ENCODE measurements at places on chromosomes 3 and 15. TPM values are rescaled to one million over a fixed set of nuclear protein-coding genes. Genes with fewer than 3 reads are reported as not detected.

GRCh38 chr3:185328324-185329004 is 34.5 kb upstream of the MAP3K13 start:
- DNase-seq = no peak

The TM4SF1 gene
- total RNA-seq = 273 TPM

DNA sequence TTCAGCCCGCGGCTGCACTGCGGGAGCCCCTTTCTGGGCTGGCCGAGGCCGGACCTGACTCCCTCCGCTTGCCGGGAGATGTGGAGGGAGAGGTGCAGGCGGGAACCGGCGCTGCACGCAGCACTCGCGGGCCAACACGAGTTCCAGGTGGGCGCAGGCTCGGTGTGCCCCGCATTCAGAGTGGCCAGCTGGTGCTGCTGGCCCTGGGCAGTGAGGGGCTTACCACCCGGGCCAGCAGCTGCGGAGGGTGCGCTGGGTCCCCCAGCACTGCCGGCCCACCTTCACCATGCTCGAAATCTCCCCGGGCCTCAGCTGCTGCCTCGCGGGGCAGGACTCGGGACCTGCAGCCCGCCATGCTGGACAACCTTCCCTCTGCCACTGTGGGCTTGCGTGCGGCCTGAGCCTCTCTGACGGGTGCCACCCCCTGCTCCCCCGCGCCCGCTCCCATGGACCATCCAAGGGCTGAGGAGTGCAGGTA is 733.5 kb upstream of the CCDC54 start:
- no peak for DNase-seq

GRCh38 chr15:91040856-91041255 is 18.5 kb upstream of the VPS33B start:
- DNase-seq = no peak

DNA sequence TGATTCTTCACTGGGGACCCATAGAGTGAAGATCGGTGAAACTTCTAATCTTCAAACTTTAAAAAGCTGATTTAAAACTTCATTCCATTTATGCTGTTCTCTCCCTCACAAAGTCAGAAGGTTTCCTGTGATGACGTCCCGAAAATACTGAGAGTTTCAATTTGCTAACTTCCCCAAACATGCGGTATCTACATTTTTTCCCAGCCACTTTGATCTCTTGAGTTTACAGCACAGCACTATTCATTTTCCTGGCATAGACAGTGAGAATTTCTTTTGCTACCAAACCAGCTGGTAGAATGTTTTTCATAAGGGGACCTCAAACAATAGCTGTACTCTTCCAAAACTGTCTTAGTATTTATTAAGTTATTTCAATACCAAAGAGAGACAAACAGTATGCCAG is 156.8 kb downstream of the LSAMP start:
- no peak for DNase-seq

DNA sequence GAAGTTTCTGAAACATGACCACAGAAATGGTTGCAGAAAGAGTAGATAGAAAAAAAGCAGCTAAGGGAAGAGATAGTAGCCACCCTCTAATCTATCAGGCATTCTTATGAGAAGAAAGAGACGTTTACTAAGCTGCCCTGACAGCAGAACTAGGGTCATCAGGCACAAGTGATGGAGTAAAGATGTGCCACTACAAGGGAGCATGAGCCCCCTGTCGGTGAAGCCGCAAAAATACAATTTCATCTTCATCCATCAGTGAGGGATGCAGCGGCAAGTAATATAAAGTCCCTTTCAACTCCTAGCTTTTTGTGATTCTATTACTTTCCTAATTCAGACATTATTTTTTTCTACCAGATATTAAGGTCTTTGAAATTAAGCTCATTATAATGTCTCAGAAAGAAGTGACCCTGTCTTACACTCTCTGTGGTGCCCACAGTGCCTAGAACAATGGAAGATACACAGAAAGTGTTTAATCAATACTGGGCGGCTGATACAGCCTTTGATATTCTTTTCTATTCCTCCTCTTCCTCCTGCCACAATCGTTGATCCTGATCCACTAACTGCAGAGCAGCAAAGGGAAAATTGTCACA is 651.6 kb downstream of the NTRK3 start:
- DNase-seq = no peak

DNA sequence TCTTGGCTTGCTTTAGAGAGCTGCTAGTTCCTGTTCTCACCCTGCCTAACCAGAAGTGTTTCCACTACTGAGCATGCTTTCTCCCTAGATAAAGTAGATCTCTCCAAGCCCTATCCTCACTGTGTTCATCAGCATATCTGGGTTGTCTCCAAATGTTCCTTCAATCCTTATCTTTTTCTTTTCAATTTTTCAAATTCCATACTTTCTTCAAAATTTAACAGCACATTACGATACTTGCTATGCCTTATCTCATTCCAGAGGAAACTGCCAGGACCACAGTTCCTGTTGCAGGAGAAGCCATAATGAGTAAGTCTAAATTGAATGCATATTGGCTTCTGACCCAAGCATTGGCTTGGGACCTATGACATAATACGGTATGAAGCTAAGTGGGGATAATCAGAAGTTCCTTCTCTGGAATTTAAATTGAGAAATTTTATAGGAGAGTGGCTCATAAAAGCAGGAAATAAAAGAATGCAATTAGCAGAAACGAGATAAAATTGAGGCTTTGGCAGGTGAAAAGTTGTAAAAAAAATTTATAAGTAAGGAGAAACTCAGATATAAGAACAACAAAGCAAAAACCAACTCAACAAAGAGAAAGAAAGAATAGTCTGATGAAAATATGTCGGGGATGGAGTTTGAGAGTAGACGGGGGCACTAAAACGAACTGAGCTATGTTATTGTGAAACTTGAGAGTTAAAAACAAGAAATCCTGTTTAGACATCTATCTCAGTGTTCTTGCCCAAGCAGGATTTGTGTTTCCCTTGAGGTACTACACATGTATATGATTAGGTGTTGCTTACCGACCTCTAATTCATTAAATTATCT is 631.7 kb upstream of the CCDC54 start:
- no peak for DNase-seq

The P2RY1 gene
- 5.3 TPM for total RNA-seq

GRCh38 chr3:132380920-132381319 is 36.4 kb upstream of the DNAJC13 start:
- DNase-seq = no peak

DNA sequence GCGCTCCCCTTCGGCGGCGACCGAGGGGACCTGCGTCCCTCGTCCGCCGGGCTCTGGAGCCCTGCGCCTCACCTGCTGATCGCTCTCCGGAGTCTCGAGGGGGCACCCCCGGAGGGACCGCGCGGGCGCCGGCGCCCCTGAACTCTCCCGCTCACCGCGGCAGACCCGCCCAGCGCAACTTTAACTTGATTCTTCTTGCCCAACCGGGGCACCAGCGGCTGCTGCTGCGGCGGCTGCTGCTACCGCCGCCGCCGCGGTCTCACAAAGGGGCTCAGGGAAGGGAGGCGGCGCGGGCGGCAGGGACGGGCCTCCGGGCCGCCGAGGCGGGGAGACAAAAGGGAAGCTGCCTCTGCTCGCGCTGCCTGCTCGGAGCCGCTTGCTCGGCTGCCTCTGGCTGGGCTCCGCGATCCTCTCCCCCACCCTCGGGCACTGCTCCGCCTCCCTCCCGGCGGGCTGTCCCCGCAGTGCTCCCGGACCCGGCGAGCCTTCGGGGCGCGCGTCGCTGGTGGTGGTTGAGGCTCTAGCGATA is at the start of gene PPM1L:
TSS of gene PPM1L (plus strand) at position 456 of the 529 bp plus-strand sequence.
- no peak for DNase-seq

The CELSR3 gene
- 2.2 TPM for total RNA-seq

The TMCO5A gene
- not detected for total RNA-seq

DNA sequence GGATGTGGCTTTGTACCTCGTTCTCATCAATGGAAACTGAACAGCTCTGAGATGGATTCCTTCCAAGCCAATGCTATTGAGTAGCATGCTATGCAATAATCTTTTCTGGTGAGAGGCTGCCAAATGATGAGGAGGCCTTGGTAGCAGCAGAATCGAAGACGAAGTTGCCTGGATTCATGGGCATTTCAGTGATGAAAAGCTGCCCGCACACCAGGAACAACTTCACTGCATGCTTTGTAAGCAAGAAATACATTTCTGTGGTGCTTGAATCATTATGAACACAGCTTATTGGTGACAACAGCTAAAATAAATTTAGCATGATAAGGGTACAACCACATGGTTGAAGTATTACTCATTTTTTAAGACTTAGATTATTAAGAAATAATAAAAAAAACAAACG is 246.8 kb upstream of the ROBO1 start:
- no peak for DNase-seq

The KY gene
- 0.13 TPM for total RNA-seq

- DNase-seq = no peak
Observed at GRCh38 chr3:58203541-58203940, 7.2 kb downstream of the DNASE1L3 start.

DNA sequence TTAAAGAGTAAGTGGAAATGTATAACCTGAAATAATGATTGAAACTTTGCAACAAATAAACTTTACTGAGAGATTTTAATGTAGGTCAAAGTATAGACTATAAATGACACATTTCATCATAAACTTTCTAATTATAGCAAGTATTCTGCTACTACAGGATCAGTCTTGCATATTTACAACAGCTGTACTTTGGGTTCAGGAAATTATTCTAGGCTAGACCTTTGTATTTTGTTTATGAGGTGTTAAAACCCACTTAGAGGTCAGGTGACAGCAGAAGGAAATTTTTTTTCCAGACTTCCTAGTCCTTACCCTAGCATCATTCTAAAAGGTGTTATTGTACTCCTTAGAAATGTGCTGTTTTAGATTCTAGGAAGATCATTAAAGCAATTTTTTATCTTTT is 2.3 kb downstream of the RNF7 start:
- DNase-seq = no peak

GRCh38 chr3:11463591-11463990 is 180.1 kb downstream of the VGLL4 start:
- no peak for DNase-seq

DNA sequence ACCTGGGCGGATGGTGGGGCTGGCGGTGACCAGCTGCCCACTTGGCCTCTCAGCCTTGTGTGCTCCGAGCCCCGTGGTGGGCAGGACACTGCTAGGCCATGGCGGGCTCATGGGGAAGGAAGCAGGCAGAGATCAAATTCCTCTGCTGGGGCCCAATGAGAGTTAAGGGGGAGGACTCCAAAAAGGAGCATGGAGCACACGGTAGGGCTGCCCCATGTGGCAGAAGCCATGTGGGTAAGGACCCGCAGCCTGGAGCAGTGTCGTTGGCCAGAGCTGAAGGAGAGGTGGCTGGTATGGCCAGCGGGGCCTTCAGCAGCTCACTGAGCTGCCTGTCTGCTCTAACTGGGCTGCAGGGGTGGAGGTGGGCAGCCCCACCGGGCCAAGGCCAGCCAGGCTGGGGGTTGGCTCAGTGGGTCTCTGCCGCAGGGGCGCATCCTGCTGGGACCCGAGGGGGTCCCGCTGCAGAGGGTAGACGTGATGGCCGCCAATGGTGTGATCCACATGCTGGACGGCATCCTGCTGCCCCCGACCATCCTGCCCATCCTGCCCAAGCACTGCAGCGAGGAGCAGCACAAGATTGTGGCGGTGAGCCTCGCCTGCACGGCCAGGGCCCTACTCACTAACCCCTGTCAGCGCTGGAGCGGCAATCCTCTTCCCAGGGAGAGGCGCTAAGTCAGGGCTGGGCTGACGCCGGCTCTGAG is 11.3 kb downstream of the STAB1 start:
- no peak for DNase-seq

DNA sequence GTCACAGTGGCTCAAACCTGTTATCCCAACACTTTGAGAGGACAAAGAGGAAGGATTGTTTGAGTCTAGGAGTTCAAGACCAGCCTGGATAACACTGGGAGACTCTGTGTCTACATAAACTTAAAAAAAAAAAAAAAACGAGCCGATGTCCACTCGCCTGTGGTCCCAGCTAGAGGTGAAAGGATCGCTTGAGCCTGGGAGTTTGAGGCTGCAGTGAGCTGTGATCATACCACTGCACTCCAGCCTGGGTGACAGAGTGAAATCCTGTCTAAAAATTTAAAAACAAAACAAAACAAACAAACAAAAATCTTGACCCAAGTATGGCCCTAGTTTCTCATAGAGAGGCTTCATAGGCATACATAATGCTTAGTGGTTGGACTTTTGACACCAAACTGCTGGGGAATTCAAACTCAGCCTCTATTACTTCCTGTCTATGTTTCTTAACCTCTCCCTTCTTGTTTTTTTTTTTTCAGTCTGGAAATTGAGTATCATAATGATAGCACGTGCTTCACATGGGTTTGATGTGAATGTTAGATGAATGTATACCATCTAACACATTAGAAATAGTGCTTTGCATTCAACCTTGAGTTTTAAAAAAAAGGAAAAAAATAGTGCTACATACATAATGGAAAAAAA is 46.4 kb upstream of the CAPN7 start:
- no peak for DNase-seq

DNA sequence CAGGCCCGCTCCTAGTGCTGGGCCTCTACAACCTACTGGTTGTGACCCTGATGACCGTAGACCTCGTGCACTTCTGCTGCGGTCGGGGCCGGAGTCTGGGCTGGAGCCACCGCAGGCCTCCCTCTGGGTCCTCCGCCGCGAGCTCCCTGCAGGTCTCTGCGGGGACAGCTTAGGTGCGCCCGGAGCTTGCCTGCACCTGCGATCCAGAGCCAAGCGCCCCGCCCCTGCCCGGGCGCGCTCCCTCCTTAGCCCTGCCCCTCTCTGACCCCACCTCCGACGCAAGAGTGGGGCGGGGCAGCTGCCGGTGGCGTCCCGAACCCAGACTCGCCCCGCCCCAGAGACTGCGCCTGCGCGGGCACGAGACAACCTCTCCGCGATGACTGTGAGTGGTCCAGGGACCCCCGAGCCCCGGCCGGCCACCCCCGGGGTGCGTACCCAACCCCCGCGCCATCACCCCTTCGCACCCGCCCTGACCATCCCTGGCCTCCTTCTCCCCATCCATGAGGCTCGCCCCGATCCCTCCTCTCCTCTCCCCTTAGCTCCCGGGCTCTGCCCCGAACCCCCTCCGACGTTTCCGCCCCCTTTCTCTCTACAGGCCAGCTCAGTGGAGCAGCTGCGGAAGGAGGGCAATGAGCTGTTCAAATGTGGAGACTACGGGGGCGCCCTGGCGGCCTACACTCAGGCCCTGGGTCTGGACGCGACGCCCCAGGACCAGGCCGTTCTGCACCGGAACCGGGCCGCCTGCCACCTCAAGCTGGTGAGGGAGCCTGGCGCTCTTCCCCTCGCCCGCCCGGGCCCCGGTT is at the start of gene UNC45A:
TSS of gene UNC45A (plus strand) at position 337 of the 803 bp plus-strand sequence. CDS start at position 377, 40 bp downstream.
- peak; percentile 82 for DNase-seq
